WERI-Rb-1 (cell line): ENCODE measurements at places on chromosomes 1 and 21.

- peak; percentile 10 for DNase-seq
Measured at GRCh38 chr1:201970334-201971159, 11.9 kb upstream of the RNPEP start.

DNA sequence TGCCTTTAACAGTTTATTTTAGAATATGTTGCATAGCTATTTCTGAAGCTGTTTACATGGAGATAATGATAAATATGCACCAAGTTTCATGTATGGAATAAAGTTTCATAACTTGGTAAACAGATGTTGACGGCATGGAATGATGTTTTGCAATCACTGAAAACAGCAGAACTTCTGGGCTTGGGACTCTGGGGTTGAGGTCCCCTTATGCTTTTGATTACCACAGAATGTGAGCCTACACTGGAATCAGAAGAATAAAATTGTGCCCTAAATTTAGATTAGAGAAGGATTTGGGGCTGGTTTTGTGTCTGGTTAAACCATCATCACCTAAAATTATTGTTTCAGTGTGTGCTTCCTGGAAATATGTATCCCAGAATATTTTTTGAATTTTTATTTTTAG lies 11.1 kb downstream of the KRTAP24-1 start:
- DNase-seq, result no peak

DNA sequence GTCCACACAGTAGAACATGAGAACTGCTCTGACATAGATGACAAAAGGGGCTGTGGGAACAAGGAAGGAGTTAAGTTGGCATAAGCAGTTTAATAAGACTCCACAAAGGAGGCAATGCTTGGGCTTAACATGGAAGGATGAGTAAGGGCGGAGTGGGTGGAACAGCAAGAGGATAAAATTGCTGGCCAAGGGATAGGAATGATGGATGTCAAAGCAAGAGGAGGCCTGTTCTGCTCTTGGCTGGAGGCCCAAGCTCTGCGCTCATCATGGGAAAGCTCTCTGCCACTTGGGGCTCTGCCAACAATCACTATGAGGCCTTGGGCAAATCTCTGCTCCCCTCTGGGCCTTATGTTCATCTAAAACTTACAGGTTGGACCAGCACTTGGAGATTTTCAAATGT lies 98.3 kb upstream of the CAMK1G start:
- no peak for DNase-seq

DNA sequence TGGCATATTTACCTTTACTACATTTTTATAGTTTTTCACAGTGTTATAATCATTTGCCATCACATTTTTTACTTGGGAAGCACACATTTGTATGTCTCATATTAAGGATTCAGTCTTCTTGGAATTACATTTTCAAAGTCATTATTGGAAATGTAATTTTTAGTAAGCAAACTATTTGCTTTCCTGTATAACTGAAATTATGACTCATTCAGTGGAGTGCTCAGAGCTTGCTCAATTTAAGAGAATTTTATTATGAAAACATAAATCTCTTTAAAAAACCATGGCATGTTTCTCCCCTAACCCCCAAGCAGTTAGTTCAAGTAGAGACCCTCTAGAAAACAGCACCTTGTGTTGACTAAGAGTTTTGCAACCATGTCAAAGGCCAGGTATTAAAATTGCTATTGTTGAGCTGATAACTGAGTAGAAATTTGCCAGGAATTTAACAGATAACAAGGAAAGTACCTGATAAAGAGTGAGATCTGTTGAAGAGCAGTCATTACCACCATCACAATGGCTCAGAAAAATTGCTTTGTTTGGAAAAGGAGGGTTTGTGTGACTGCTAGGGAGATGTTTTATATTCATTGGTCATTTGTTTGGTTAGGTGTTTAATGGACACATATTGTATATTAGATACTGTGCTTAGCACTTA lies 105.9 kb downstream of the KCNK2 start:
- no peak for DNase-seq

DNA sequence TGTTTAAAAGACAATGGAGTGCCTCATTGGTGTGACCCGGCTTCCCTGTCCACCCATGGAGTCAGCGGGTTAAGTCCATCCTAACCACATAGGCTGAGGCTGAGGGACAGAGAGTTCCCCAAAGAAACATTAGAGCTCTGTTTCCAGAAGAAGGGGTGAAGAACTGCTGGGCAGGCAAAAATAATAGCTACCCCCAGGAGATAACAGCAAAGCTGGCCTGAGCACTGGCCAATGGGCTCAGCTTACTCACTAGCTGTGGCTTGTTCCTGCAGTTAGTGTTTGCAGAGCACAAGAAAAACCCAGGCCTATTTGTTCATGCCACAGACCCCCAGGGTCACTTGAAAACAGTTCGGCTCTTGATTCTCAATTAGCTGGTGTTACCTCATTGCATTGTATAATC lies 311.2 kb downstream of the NFIA start:
- DNase-seq, result no peak

DNA sequence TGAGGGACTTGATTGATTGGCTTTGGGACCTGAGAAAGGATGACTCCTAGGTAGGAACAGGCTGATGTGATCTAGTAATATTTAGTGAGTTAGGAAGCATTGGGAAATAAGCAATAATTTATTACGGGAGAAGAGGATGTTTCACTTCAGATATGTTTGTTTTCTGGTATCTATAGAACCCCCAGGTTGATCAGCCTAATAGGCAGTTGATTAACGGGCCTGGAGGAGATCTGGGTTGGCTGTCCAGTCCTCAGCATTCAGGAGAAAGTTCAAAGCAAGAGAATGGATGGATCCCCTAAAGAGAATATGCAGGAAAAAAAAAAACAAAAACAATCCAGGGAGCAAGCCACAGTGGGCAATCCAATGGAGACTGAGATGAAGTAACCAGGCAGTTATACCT lies 48.2 kb upstream of the AKT3 start:
- DNase-seq, result no peak

- peak; percentile 25 for DNase-seq
Measured at GRCh38 chr1:8525216-8525557, 207.3 kb downstream of the SLC45A1 start.

GRCh38 chr1:56448529-56449300 lies 130.6 kb downstream of the PLPP3 start:
- DNase-seq, result no peak
